ENCODE measurements at places on chromosomes 11 and 22. TPM values are rescaled to one million over a fixed set of nuclear protein-coding genes. Genes with fewer than 3 reads are reported as not detected.

XKR3 gene
- total RNA-seq: not detected

OR51E1 gene
- 1.9 TPM for total RNA-seq

APOA1 gene
- 5.4 TPM for total RNA-seq

CCDC81 gene
- total RNA-seq: 0.22 TPM

LRP5 gene
- total RNA-seq: 61.6 TPM

TYMP gene
- 15.5 TPM for total RNA-seq

MMP11 gene
- 28.0 TPM for total RNA-seq

HARBI1 gene
- total RNA-seq: 3.5 TPM

TRIM51G gene
- total RNA-seq: not detected

DNA sequence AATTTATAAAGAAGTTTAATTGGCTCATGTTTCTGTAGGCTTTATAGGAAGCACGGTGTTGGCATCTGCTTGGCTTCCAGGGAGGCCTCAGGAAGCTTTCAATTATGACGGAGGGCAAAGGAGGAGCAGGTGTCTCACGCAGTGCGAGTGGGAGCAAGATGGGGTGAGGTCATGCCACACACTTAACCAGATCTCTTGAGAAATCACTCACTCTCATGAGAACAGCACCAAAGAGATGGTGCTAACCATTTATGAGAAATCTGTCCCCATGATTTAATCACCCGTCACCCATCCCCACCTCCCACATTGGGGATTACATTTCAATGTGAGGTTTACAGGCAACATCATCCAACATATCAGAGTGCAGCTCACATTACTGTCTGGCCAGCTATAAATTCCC, 103.5 kb downstream of the ARHGAP8 start:
- DNase-seq: no peak

DNA sequence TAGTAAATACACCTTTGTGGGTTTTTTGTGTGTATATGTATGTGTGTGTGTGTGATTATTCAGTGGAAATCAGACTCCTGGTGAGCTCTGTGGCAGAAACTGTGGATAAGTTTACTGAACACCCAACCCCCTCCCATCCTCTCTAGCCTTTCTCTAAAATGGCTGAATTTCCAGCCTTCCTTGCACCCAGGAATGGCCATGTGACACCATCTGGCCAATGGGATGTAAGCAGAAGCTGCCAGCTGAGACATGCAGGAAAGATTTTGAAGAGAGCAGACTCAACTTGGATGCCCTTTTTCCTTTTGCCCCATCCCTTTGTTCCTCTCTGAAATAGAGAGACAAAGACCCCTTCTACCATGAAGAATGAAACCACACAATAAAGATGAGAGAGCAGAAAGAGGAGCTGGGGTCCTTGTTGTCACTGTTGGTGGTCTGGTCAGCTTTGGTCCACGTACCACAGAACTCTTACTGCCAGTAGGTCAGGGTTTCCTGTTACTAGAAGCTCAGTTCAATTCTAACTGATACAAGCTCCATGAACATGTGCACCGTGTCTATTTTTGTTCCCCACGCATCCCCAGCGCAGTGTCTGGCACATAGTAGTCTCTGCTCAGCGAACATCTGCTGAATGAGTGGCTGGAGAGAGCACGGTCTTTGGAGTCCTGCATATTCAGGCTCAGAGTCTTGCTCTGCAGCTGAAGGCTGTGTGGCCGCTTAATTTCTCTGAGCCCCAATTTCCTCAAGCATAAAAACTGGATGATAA, 57.5 kb downstream of the SEZ6L start:
- no peak for DNase-seq

- no peak for DNase-seq
These were observed 35.5 kb downstream of the POLR3H start for GRCh38 chr22:41508770-41509170.

DNA sequence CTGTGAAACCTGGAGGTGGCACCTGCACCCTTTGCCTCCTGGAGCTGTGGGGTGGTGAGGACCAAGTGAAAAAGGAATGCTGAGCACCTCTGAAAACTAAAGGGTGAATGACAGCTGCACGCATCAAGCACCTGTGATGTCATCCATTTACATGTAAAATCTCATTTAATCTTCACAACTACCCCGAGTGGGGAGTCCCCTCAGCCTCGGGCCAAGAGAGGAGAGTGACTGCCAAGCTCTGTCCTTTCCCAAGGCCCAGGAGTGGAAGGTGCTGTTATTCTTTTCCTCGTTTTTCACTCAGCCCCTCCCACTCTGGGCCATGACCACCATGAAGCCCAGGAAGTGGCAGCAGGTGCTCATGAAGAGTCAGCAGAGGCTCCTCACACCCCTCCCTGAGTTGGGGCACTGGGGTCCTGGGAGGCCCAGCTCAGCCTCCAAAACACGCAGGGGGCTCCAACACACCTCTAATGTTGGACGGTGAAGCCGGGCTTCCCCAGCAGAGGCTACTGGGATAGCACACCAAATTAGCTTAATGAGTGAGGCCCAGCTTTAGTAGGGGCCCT, 35.7 kb downstream of the NECTIN1 start:
- DNase-seq: no peak

DNA sequence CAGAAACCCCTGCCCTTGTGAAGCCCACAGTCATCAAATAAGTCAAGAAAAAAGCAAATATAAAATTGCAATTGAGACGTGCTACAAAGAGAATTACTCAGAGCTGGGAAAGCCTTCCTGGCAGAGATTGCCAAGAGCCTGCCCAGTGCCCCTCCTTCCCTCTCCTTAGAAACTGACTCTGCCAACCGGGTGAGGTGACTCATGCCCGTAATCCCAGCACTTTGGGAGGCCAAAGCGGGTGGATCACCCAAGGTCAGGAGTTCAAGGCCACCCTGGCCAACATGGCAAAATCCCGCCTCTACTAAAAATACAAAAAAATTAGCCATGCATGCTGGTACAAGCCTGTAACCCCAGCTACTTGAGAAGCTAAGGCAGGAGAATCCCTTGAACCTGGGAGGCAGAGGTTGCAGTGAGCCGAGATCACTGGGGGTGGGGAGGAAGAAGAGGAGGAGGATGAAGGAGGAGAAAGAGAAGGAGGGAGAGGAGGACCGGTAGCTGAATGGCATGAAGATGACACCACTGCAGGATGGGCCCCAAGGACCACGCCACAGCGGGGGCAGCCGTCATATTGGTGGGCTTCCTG, 76.1 kb upstream of the RTL6 start:
- no peak for DNase-seq

GRCh38 chr22:48391820-48392219, 1435.9 kb downstream of the BRD1 start:
- no peak for DNase-seq

DNA sequence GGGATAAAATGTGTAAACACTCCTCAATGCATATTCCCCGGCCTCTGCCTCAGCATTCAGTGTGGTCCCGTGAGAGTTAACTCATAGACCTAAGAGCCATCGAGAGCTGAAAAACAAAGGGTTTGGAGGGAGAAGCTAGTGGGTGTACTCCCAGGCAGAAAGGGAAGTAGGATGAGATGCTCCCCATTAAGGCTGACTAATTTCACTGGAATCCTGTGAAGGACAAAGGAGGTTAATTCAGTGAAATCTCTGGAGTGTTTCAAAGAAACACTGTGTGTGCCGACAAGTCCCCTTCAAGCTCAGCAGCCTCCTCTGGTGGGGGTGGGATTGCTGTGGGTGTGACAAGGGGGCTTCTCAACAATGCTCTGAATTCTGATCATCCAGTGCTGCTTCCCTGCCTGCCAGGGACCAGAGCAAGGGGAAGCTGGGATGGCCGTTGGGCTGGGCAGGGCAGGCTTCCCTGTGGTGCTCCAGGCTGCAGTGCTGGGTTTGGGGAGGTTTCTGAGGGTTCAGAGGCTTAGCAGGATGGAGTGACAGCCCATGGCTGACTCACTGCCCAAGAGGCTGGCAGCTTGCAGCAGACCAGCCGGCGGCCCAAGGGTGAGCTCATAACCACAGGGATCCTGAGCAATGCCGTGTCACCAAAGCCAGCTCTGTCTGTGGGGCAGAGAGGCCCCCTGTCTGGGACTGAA, 61.4 kb upstream of the BMAL1 start:
- no peak for DNase-seq

GRCh38 chr11:1508986-1509385, 22.4 kb upstream of the MOB2 start:
- peak; percentile 53 for DNase-seq

DNA sequence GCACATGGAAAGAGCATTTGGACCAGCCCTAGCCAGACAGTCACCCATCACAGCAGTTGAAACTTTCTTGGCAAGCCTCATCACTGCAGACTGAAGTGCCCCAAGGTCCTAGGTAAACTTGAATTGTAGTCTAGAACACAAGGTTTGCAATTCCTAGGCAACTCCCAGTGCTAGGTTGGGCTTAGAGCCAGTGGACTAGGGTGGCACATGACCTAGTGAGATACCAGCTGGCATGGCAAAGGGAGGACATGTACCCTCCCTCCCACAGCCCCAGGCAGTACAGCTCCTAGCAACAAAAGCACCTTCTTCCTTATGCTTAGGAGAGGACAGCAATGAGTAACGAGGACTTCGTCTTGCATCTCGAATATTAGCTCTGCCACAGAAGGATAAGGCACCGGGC, 889.5 kb downstream of the JRKL start:
- peak; percentile 58 for DNase-seq

DNA sequence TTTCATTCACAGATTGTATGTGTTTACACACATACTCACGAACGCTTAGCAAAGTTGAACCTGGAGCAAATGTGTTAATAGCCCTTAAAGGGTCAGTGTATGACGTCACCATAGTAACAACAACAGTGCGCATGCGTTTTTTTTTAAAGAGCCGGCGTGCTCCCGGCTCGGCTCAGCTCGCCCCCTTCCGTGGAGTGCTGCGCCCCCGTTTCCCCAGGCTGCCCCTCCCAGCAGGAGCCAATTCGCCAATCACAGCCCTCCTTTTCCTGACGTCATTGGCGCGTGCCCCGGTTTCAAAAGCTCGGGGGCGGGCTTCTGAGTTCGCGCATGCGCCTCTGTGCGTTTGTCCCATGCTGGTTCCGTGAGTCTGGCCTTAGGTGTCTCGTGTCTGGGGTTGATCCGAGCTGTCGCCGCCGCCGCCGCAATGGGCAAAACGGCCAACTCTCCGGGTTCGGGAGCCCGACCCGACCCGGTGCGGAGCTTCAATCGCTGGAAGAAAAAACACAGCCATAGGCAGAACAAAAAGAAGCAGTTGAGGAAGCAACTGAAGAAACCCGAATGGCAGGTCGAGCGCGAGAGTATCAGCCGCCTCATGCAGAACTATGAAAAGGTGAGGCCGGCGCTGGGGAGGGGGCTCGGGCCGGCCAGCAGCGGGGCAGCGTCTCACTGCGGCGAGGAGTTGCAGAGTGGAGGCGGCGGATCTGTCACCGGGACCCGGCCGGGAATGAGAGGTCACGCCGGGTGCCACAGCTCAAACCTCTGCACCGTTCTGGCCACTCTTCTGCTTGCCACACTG, at the start of gene DDX10:
Gene DDX10 (plus strand): TSS at position 340 of the 796 bp plus-strand sequence. CDS start 85 bp downstream, at position 425.
- DNase-seq: peak; percentile 96

DNA sequence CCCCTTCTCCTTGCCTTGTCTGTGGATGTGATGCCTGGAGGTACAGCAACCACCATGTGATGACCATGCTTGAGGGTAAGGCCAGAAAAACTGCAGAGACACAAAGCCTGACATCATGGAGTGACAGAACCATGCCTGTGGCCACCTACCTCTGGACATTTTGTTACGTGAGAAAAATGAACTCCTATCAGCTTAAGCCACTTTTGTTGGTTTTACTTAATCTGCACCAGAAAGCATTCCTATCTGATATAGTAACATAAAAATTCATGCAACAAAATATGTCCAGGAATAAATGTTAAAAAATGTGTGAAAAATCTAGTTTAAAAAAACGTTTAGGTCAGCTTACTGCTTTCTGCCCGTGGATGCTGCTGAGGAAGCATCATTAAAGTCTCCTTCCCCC, 42.6 kb upstream of the P4HA3 start:
- no peak for DNase-seq

DNA sequence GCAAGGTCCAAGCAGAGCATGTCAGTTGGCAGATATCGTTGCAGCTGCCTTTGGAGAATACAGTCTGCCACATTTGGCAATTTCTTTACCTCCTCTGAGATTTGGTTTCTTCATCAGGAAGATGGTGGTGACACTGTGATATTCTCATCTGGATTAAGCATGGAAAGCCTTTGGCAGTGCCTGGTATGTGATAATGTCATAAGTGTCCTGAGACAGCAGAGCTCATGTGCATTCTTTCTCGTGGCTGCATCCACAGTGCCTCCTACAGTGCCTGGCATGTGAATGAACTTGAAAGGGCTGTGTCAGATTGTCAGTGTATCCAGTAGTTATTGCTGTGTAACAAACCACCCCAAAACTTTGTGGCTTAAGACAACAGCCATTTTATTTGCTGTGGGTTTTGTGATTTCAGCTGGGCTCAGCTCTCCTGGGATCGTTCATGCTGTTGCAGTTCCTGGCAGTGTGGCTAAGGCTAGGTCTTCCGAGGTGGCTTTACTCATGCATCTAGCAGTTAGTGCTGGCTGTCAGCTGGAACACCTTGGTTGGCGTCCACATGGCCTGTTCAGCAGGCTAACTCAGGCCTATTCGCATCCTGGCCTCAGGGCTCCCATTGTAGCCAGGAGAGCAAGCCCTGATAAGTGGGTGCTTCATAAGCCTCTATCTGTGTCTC, 35.7 kb upstream of the MICAL2 start:
- no peak for DNase-seq

DNA sequence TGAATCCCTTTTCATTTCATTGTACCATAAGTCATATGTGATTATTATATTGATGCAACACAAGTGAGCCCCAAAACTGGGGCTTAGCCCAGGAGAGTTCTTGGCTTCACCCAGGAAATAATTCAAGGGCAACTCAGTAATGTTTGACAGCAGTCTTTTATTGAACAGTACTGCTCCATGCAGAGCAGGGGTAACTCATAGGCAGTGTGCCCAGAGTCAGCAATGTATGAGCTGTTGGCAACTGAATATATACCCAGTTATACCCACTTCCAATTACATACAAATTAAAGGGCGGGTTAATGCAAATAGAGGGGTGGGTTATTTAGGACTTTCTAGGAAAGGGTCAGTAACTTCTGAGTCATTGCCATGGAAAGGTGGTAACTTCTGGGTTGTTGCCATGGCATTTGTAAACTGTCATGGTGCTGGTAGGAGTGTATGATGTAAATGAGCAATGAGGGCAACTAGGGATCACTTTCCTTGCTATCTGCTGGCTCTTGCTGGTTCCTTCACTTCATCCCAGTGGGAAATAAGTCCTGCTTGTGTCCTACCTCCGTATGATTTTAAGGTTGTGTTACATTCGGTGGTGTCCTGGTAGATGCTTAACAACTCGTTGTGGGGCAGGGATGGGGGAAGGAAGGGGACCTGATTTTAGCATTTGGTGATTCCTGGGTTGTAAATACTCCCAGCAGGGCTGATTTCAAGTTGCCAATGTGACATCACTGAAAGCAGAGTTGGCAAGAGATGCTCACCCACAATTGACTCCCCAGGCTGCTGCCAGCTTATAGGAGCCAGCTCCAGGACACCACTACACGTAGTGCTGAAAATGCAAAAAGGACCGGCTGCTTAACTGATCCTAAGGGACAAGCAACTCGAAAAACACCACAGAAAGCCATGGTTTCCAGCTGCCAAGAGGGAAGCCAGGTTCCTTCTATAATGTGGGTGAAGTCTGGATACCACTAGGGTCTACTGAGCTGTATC, 70.1 kb downstream of the SYT9 start:
- no peak for DNase-seq
